ENCODE measurements at places on chromosomes 16 and 17.

DNA sequence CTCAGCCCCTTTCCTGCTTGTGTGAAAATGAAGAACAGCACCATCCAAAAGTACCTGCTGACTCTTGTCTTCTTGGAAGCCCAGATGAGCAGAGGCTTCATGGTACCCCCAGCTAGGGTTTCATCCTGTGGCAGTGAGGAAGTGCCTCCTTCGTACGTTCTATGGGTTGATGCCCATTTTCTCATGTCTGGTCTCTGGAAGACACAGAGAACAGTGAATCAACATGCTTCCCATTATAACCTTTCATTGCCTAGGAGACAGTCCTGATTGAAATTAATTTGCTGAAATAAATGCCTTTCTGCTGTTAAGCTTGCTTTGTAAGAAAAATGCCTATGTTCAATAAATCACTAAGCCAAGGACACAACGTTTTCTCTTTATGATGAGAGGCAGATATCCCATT, 36.5 kb downstream of the RCVRN start:
- DNase-seq: no peak

DNA sequence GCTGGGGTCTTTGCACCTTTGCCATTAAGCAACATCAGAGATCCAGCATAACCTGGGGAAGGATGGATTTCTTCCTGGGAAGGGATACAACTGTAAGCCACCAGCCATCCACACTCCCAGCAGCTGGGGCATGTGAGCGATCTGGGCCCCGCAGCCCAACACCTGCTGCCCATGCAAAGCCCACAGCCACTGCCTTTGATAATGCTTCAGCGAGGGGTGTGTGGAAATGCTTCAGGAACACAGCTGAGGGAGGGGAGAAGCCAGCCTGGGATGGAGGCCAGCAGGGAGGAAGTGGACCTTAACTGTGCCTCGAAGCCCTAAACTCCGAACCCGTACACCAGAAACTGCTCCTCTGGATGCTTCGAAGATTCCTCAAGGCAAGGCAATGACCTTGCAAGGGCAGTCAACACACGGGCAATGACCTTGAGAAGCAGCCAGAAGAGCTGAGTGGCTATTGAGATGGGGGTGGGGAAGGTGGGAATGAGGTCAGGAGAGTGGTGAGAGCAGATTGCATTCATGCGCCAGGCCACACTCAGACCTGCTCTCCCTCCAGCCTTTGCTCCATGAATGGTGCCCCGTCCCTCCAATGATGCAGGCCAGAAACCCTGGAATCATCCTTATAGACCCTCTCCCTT, 49.1 kb downstream of the KATNIP start:
- no peak for DNase-seq

- DNase-seq: no peak
Observed at GRCh38 chr16:84715424-84715823, 15.6 kb downstream of the USP10 start.

DNA sequence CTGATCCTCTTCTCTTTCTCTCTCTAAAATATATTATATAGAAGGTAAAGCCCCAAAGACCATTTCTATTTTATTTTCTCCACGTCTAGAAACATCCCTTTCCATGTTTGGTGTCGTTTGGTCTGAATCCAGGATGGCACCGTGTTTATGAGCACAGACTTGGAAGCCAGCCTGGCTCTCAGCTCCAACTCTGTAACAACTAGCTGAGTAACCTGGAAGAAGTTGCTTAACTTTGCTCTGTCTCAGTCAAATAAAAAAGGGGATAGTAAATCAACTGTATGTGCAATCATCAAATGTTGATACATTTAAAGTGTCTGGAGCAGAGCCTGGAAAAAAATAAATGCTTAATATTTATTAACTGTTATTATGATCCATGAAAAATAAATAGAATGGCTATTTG, 249.8 kb upstream of the MAF start:
- no peak for DNase-seq

- DNase-seq: no peak
Observed at GRCh38 chr16:57264950-57265371, 19.5 kb downstream of the PLLP start.

DNA sequence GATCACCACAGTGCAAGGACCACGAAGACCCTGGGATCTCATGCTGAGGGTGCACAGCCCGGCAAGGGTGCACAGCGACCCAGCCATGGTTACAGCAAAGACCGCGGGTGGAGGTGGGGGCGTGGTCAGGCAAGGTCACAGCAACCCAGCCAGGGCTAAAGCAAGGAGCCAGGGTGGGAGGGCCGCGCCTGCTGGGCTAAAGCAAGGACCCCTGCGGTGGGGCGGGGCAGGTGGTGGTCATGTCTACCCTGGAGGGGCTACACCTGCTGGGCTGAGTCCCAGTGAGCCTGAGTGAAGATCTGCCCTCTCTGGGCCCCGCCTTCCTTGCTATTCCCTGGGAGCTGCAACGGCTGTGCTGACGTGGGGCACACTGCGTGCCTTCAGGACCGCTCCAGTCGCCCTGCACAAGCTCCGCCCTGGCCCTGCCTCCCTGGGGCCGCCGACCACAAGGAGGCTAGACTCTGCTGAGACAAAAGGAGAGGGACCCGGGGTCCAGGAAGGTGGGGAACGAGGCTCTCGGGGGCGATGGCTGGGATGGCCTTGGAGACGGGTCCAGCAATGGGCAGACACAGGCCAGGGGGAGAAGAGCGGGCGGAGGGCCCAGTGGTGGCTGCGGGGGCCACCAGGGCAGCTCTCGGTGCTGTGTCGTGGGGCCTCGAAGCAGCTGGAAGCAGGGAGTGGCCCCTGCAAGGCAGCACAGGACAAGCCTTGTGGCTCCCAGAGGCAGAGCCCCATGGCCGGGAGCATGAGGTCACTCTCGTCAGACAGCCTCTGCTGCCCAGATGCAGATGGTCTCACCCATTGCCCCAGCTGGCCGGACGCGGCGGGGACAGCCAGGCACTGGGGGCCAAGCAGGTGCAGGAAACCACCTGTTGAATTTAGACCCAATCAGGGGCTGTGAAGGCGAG, 52.8 kb downstream of the CBFA2T3 start:
- no peak for DNase-seq

GRCh38 chr17:751269-752001, 629 bp downstream of the GEMIN4 start:
- DNase-seq: peak; percentile 69

DNA sequence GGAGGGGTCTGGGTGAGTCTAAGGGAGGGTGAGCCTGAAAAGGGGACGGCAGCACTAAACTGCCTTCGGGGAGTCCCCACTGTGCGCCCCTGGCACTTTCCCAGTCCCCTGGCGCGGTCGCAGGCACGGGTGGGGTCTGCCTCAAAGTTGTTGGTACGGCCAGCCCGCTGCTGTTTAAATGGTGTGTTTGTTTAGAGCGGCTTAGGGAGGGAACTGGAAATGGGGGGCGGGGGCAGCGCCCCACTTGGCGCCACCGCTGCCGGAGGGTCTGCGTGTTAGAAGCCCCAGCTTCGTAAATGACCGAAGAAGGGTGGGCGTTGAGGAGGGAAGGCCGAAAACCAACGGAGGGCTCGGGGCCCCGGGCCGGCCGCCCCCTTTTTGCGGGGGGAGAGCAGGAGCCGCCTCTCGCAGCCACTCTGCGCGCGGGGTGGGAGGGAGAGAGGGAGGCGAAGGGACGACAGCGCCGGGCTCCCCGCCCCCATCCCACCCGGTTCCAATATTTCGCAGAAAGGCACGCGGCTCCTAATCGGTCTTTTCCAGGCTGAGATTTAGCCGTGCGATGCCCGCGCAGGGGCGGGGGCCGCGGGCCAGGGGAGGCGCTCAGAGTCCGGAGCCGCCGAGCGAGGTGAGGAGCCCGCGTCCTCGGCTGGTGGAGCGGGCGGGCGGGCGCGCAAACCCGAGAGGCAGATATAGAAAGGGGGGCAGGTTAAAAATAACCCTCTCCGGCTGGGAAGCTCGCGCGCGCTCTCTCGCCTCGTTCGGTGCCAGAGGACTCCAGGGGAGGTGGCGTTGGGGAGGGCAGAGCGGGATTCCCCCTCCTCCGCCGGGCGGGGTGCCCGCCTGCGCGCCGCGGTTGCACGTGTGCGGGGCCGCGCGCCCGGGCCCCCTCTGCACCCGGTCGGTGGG, 54.9 kb downstream of the SREBF1 start:
- peak; percentile 51 for DNase-seq

GRCh38 chr17:73952480-73953205, 250.8 kb upstream of the RPL38 start:
- peak; percentile 7 for DNase-seq

- DNase-seq: no peak
Observed at GRCh38 chr16:30637944-30638343, 12.8 kb upstream of the PRR14 start.

GRCh38 chr17:76834870-76835269, 33.3 kb upstream of the MGAT5B start:
- no peak for DNase-seq

GRCh38 chr17:6677158-6677831, 25.7 kb downstream of the C17orf100 start:
- no peak for DNase-seq

DNA sequence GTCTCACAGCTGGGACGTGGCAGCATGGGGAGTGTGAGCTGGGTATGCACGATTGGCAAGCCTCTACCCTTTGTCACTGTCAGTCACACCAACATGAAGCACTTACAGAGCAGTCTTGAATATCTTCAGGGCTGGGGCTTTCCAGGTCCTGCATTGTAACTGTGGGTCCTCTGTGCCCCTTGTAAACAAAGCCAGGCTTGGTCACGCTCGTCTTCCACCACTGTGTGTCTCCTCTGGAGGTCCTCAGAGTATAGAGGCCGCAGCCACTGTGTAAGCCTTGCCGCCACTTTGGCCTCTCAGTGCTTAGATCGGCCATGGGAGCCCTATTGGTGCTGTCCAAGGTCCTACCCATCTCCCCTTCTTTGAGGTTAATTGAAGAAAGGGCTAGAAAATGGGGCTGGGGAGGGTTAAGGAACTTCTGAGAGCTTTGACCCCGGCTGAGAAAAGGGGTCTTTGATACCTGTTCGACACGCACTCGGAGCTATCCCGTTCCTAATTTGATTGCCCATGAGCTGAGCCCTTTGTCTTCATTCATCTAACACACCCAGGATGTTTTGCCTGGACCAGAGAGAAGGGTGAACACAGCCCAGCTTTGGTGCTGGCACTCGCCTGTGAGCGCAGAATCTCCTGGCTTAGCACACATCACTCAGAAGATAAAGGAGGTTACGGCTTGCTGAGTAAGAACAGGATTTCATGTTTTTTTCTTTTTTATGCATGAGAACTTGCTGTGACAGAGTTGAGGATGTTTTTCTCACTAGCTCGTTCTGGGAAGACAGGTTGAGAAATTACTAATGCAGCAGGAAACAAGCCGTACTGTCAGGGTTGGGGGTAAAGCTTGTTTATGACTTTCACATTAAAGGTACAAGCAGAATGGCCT, 267.9 kb downstream of the CPPED1 start:
- DNase-seq: no peak

GRCh38 chr16:2480948-2481347, 6.0 kb downstream of the TBC1D24 start:
- no peak for DNase-seq

DNA sequence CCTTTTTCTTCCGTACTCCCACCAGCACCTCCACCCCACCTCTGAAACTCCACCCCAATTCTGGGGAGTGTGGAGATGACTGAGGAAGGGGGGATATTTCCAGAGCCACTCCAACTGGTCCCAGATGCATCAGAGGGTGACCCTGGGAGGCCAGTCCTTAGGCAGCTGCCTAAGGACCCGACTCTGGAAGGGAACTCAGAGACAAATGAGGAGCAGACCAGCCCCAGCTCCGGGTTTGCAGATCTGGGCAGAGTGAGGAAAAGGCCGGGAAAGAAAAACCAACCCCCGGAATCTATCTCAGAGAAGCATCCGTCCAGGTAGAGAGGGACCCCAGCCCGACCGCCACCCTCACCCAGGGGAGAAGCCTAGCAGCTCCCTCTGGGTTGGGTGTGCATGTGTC, 41.5 kb downstream of the SOCS3 start:
- no peak for DNase-seq

GRCh38 chr16:48059936-48060335, 95.9 kb downstream of the ABCC12 start:
- DNase-seq: no peak

GRCh38 chr16:66477028-66477515, 50.0 kb downstream of the BEAN1 start:
- DNase-seq: no peak

DNA sequence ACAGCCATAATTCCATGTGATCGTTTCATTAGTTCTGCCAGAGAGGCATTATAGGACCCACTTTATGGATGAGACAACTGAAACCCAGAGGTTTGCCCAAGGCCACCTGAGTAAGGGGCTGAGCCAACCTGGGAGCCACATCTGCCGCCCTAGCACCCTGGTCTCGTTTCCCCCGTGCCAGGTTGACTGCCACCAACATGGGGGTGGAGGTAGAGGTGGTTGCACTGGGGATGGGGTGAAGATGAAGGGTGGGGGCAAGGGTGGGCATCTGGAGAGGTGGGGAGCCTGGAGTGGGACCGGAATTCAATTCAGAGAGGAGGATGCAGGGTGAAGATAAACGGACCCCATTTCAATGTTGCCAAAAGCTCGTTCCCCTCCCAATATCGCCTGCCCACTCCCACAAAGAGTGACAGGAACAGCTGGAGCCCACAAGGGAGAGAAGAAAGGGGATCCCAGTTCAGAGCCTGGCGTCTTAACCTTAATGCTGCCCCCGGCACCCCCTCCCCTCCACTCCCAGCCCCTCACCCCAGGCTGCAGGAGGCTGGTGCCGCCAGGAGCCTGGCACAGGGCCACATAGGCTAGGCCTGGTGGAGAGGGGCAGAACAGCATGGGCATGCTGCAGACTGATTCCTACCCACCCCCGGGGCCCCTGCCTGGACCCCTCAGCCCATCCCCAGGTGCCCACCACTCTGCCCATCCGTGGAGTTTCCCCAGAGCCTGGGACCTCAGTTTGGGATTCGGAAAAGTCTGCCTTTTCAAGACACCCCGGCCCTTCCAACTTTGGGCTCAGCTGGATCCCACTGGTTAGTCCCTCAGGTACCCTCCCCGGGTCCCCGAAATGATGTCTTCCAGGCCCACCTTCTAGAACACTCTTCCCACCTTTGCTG, 29.6 kb downstream of the NGFR start:
- no peak for DNase-seq

DNA sequence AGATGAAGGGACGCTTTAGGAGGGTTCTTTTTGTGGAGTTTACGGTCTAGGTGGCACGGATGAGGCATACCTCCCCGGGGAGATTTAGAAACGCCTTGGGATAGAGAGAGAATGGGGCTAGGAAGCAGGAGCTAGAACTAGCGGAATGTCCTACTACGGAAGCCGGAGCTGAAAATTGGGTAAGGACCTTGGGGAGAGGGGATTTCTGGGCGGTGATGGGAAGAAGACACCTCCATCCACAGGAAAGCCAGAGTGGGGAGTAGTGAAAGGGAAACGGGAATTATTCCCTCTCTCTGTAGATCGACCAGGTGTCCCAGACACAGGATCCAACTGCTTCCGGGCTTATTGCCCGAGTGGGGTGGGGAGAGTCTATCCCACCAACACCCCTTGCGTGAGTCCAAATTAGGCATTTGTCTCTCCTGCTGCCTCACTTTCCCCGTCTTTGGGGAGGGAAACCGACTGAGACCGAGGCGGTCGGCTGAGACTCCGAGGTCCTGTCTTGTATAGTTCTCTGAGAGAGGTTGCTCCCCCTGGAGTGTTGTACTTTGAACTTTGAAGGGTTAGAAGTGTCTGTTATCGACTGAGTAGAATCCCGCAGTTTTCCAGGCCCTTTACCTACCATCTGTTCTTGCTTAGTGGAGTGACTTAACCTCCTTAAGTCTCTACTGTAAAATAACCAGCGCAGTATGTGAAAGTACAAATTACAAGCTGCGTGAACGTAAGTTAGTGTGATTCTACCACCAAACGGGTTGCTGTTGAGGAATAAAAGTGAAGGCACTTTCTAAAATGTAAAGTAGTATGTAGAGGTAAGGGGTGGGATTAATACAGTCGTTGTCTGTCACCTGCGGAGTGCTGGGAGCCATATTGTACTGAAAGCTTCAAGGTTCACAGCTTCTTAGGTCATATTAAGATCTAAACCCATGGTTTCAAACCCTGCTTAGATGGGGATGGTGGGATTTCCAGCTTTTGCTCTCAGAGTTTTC, 1.0 kb downstream of the RSPRY1 start:
- DNase-seq: peak; percentile 14

Measured in naive thymus-derived CD8-positive, alpha-beta T cell (primary cell).